ENCODE measurements at places on chromosomes 2 and 18.

GRCh38 chr18:6219116-6219717 lies 195.5 kb downstream of the L3MBTL4 start:
- peak; percentile 41 for DNase-seq

- peak; percentile 16 for DNase-seq
These were observed 40.6 kb upstream of the MAP2 start for GRCh38 chr2:209383212-209383611.

- DNase-seq, result no peak
These were observed 154.1 kb upstream of the KLHL29 start for GRCh38 chr2:23230885-23231284.

GRCh38 chr18:78773819-78774218 lies 205.8 kb upstream of the SALL3 start:
- no peak for DNase-seq

DNA sequence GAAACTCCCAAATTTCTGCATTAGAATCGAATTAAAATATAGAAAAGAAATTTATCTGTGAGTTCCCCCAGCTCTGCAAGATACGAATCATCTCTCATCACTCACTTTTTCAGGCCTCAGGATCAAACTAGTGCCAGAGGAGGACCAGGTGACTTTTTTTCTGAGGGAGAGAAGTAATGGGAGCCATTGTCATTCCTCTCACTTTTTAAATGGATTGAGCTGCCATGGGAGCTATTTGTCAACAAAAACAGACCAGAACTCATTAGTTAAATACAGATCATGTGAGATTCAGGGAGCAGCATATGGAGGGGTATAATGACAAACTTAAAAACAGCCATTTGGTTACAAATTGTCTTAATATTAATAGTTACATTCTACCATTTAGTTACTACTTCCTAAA lies 594.4 kb downstream of the DPP10 start:
- DNase-seq, result no peak

DNA sequence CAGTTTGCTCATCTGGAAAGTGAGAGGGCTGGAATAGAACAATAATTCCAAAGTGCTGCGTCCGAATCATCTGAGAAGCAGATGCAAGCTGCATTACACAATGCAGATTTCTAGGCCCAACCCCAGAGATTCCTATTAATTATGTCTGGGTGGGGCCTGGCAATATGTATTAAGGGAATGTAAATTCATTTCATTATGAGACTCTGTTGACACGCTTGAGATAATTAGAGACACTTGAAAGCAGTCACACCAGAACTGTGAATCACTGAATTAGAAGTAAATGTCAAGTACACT lies 54.7 kb upstream of the HK2 start:
- no peak for DNase-seq

DNA sequence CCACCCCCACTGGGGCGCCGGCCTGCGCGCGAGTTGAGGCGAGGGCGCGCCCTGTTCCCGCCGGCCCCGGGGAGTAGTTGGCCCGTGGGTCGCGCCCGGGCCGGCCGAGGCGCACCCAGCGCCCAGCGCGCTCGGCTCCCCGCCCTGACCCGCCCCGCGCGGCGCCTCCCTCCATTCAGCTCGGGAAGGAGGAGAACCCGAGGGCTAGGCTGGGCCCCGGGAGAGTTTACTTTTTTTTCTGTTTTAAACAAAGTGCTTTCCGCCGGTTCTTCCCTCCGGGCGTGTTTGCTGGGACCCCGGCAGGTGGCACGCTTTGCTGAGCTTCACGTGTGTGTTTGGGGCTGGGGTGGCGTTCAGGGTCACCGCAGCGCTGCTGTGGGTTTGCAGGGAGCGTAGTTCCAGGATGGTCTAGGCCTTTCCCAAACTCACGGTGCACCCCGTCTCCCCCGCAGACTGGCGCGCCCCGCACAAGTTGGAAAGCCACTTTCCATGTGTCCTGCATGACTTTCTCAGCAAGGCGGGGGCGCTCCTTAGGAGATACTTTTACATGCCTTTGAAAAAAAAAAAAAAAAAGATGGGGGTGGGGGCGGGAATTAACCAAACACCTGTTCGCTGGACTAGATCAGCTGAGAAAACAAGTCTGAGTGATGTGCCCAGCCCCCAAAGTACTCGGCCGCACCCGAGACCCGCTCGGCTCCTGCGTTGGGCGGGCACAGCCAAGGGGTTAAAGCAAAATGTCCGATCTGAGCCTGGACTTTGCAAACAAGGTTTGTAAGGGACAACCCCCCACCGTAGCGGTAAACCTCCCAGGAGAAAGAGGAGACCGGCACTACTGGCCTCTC lies 825 bp downstream of the ITGA6 start:
- DNase-seq, result peak; percentile 40

DNA sequence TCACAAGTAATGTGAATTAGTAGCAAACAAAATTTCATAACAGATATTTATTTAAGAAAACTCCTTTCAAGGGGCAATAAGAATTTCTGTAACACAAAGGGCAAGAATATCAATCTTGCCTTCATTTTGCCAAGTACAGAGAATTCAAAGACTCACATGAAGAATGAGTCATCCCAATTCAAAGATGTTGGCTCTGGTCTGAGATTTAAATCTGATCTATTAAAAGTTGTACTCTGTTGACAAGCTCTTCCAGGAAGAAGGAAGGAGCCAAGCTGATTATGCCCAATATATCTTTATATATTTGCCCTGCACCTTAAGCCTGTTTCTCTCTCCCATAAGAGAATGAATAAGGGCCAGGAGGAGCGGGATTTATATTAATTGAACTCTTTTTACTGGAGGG lies 55.9 kb upstream of the RPE start:
- DNase-seq, result no peak

DNA sequence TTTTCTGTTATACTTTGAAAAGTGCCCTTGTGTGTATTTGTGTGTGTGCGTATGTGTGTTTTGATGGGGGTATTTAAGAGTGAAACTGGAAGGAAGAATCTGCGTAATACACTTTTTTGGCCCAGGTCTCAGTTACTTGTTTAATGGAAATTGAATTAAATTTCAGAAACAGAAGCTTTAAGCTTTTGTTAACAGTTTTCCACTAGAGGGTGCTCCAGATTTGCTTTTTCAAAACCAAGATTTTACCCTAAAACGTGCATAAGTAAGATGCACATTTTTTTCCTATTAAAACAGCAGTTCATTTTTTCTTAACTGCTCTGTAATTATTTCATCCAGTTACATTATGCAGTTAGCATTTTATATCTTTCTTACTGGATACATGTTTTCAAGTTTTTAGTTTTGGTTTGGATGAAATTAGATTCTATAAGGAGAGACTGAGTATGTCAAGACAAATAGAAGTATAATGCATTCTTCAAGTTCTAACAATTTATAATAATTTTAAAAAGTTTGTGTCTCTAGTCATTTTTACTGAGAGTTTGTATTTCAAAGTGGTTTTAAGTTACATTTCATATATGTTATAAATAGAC lies 97.2 kb downstream of the PIK3C3 start:
- DNase-seq, result peak; percentile 17

DNA sequence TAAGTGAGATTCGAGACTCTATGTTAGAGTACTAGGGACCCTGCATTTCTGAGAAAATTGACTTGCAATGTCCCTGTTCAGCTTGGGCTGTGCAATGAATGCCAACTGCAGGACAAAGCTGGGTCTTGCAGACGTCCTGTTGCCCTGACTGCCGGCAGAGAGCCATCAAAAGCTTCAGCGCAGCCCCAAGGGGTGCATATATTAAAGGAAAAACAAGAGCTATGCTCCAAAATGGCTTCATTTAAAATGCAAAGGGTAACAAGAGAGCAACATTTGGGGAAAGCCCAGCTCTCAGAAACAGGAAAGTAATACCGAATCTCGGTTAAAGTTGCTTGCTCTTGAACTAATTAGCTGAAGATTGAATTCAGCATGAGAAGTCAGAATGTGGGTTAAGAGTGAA lies 110.9 kb upstream of the PNPT1 start:
- no peak for DNase-seq

- DNase-seq, result no peak
These were observed 178.6 kb upstream of the VWC2L start for GRCh38 chr2:214232271-214232670.

DNA sequence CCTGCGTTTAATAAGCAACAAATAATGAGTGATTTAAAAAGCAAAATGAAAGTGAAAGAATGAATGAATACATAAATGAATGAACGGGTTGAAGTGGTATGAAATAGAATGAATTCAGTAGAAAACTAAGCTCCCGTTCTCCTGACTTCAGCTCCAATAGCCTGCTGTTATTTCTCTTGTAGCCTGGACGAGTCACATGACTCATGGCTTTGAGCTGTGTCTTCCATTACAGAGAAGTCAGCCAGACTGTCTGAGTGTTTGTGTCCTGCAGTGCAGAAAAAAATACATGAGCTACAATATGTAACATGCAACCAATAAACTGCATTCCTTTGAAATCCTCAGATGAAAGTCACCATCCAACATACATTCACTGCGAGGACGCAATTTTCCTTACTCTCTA lies 21.2 kb downstream of the SCG2 start:
- no peak for DNase-seq

DNA sequence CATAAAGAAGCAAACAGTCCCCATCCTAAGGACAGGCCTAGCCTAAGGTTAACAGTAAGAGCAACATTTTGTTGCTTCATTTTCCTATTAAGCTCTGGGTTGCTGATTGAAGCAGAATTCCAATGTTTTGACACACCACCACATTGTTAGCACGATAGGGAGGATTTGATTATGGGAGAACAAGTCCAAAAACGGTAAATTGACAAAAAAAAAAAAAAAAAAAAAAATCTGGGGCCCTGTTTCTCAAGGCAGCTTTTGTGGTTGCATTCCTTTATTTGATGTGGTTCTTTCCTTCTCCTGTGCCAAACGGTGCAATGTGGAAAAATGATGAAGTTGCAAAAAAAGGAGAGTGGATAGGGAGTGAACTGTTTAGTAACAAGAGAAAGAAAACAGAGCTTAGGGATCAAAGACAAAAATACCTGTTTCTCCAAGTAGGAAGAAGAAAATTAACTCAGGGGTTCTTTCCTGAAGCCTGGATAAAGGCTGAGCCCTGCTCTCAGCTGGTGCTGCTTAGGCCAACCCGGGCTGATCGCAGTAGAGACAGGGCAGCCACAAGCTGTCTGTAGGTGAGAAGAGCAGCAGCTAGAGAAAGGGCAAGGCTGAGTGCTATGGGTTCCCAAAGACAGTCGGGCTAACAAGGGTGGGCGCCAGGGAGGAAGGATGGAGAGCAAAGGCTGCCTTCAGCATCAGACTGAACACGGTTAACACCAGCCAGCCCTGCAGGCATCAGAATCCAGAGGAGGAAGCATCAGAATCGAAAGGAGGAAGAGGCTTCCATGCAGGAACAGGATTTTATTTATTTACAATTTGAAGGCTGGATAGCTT lies 167.8 kb upstream of the FOSL2 start:
- DNase-seq, result peak; percentile 64

DNA sequence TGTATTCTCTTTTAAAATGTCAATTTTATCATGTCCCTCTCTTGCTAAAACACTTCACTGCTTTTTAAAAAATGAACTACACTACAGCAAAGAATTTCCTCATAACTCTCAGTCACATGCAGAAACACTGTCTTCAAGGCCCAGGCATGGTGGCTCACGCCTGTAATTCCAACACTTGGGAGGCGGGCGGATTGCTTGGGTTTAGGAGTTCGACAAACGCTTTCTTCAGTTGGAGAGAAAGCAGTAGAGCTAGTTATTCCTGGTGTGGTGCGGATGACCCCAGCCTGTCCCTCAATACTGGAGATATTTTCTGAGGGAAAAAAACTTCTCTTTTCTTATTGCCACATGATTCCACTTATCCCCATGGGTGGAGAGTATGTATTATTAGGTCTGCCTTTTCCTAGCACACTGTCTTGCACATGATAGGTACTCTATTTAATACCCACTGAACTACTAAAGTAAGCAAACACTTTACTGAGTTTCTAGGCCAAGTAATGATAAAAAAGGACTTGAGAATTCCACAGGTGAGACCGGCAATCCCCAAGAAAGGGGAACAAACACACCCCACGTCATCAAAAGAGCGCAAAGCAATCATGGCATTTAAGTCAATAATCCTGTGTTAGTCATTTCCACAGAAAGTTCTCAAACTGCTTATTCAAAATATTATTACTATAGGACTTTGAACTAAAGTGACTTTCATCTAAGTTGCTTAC lies 77.1 kb downstream of the SPIRE1 start:
- no peak for DNase-seq

DNA sequence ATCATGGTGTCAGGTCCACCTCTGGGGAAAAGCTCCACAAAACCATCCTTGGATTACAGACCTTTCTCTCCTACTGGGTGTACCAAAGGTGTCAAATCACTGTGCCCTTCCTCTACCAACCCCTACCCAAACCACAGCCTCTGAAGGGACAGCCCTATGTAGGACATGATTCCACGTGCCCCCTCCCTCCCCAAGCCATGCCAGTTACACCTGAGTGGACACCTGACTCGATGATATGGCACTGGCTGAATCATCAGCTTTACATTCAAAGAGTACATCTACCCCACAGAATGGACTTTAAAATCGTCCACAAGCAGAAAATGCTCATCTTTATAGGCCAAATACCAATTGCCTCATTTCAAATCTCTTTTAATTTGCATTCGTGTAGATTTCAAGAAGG lies 26.0 kb downstream of the TRABD2A start:
- no peak for DNase-seq

DNA sequence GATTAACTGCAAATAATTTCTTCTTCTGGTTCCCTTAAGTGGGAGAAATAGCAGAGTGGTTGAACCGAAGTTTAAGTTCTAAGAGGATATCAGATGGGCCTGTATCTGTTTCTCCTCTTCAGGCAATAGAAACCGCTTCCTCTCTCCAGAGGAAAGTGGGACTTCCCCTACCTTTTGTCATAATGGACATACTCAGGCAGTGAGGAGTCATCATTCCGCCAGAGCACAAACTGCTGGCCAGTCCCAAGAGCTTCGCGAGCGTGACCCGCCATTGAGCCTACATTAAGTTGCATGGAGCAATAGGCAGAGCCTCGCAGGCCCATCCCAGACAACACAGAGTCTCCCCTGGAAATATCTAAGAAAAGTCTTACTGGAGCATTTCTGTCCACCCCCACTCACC lies 158.9 kb downstream of the LDLRAD4 start:
- peak; percentile 82 for DNase-seq

DNA sequence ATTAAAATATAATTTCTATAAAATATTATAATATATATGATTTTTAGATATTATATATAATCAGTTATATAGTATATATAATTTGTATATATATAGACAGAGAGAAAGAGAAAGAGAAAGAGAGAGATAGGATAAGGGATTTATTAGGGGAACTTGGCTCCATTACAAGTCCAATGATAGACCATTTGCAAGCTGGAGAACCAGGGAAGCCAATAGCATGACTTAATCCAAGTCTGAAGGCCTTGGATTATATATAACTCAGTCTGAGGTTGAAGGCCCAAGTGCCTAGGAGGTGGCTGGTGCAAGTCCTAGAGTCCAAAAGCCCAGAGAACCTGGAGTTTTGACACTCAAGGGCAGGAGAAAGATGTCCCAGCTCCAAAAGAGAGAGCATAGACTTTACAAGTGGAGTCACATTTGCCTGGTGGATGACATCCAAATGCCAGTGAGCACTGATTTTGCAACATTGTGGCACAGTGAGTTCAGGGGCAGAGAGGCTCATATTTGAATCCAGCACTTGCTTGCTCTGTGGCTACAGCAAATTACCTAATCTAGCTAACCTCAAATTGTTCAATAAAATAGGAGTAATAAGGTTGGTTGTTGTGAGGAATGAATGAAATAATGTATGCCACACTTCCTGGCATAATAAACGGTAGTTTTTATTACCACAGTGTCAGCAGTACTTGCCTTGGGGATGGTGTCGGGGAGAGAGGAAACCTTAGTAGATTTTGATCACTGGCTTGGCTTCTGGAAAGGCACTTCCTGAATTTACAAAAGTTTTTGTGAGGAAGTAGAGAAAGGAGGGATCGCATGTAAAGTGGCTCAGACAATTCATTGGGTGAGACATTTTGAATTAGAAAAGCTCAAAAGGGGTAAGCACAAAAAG lies 69.6 kb upstream of the CD28 start:
- DNase-seq, result peak; percentile 65
